ENCODE measurements at places on chromosomes 4 and X.

- DNase-seq: no peak
Observed at GRCh38 chr4:89001647-89002445, 55.1 kb downstream of the FAM13A start.

GRCh38 chr4:54475546-54475945 is 182.2 kb upstream of the KIT start:
- DNase-seq: no peak

DNA sequence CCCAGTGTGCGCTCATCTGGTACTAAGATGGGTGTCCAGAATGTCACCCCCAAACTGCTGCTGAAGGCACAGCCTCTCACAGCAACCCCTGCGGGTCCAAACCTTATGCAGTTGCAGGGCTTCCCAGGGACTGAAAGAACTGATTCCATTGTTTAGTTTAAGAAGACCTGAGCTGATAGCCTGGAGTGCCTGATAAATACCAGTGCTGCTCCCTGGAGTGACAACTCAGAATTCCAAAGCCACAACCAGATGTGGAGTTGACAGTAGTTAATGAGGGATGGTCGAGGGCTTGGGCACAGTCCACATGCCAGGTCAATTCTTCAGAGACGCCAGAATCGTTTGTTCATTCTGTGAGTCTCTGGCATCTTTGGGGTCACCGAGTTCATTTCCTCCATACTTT is 71.2 kb downstream of the LNX1 start:
- DNase-seq: peak; percentile 89

GRCh38 chr4:34261799-34262314 is 1982.5 kb downstream of the ARAP2 start:
- DNase-seq: no peak

DNA sequence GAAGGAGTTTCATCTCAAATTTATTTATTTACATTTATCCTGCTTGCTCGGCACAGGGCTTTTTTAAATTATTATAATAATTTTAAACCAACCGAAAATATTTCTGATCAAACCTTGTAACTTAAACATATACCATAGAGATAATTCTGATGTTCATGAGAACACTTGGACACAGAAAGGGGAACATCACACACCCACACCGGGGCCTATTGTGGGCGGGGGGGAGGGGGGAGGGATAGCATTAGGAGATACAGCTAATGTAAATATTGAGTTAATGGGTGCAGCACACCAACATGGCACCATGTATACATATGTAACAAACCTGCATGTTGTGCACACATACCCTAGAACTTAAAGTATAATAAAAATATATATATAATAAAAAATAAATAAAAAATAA is 2.9 kb downstream of the ANXA5 start:
- DNase-seq: no peak

- peak; percentile 33 for DNase-seq
Observed at GRCh38 chrX:2654436-2655340, 36.4 kb upstream of the CD99 start.

- DNase-seq: peak; percentile 95
Observed at GRCh38 chrX:41971346-41971745, 48.0 kb upstream of the CASK start.

DNA sequence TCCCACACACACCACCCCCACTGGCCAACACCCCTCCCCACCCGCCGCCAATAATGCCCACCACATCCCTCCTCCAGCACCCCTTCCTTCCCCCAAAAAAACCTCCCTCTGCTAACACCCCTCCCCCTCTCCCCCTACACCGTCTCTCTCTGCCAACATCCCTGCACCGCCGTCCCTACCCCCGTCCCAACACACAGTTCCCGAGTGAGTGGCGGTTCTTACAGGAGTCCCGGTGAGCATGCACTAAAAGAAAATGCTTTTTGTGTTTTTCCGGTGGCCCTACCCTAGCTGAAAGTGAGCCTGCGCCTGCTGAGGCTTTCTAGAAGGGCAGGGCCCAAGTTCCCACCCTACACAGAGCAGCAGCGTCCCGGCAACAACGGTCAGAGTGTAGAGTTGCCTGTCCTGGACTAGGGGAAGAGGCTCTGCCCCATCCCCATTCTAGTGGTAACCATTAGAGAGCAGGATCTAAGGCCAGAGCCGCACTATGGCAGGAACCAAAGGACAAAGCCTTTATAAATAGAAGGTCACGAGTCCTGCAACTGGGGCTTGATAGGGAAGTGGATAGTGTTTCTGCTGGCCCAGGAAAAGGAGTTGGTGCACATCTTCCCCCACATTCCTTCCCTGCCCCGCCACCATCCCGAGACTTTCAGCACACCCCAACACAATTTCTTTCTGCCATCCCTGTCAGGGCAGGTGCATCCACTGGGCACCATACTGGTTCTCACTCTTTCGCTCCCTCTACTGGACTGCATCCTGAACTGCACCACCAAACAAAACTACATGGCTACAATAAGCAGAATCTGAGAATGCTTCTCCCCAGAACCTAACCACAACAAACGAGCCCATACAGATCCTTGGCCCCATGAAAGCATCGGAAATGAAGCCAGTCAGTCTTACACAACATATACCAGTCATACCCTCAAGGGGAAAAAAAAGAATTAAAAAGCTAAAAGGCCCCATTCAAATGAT is 78.1 kb upstream of the PAGE3 start:
- peak; percentile 43 for DNase-seq

All from ELF-1 (cell line).